Bronchial epithelial cell (primary cell): ENCODE measurements at places on chromosomes 11 and 22.

GRCh38 chr11:127383026-127383425 is 382.5 kb upstream of the KIRREL3 start:
- no peak for DNase-seq

GRCh38 chr11:112150517-112150916 is 13.4 kb downstream of the IL18 start:
- DNase-seq: no peak

GRCh38 chr22:45995405-45996101 is 18.6 kb upstream of the WNT7B start:
- no peak for DNase-seq

DNA sequence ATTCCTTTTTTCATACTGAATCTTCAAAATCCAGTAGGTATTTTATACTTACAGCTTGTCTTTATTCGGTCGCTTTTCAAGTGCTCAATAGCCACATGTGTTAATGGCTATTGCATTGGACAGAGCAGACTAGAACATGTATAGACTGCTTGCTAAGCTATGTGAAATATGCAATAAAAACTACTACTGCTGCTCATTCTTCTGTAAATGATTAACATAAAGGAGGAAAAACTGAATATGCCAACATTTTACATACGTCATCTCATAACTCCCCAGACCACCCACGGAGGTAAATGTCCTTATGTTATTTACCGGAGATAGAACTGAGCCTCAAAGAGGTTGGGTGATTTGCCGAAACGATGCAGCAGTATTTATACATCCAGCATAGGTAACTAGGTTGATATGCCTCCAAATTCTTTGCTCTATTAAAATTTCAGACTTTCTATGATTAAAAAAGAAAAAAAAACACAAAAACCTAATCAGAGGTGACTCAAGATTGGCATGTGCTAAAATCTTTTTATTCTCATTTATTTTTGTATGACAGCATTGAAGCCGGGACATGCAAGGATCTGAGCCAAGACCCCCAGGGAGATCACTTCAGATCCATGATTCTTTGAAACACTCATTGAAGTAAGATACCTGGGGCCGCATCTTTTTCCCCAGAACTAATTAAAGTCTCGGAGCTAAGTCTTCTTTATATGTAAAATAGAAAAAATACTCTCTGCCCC is 78.5 kb upstream of the OR5AK2 start:
- DNase-seq: peak; percentile 69

- no peak for DNase-seq
These were observed 8.3 kb downstream of the FDX1 start for GRCh38 chr11:110438017-110438416.

DNA sequence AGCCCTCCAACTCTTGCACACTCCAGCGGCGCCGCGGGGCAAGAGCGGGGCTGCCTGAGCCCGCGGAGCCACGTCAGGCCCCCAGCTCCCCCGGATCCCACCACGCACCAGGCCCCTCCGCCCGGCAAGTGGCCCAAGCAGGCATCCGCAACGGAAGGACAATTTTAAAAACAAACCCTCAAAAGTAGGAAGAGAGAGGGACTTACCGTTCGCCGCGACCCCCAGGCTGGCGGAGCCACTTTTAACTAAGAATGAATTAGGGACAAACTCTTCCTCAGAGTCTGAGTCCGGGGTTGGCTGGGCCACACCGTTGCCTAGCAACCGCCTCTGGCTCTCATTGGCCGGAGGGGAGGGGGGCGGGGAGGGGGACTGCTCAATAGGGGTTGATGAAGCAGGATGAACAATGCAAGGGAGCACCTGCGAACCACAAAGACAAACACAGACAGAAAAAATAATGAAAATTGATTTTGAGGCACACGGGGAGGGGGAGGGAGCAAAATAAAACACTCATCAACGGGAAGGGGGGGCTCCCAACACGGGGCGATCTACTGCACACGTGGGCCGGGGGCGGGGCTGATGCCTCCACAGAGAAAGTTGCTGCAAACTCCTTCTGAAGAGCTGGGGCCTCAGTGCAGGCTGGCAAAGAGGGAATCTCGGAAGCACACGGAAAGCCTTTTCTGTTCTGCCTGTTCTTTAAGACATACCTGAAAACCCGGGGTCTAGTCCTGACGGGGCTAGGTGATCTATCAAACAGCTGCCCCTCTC is 387.5 kb upstream of the NARS2 start:
- DNase-seq: no peak

DNA sequence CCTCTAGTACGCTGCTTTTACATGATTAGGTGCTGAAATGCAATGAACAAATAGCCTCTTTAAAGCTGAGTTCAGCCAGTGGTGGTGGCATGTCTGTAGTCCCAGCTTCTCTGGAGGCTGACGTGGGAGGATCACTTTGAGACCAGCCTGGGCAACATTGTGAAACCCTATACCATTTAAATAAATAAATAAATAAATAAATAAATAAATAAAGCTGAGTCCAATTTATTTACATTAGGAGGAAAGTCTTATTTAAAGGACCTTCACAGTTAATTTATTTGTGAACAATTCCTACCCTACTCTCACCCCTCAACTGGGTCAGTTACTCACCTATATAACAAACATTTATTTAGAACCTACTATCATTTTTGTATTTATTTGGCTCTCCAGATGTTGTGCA is 4.8 kb upstream of the CHRDL2 start:
- no peak for DNase-seq

- DNase-seq: peak; percentile 72
These were observed 14.5 kb downstream of the ACP2 start for GRCh38 chr11:47233989-47234668.

- DNase-seq: peak; percentile 77
These were observed 350.6 kb downstream of the TENM4 start for GRCh38 chr11:79090191-79090705.
